Astrocyte of the hippocampus (primary cell): ENCODE measurements at places on chromosomes 13 and 19.
A peak's percentile ranks its signal among the peaks of the same experiment; 100 is the strongest.

GRCh38 chr19:14081797-14082674, 3.5 kb downstream of the C19orf67 start:
- DNase-seq, result peak; percentile 59

DNA sequence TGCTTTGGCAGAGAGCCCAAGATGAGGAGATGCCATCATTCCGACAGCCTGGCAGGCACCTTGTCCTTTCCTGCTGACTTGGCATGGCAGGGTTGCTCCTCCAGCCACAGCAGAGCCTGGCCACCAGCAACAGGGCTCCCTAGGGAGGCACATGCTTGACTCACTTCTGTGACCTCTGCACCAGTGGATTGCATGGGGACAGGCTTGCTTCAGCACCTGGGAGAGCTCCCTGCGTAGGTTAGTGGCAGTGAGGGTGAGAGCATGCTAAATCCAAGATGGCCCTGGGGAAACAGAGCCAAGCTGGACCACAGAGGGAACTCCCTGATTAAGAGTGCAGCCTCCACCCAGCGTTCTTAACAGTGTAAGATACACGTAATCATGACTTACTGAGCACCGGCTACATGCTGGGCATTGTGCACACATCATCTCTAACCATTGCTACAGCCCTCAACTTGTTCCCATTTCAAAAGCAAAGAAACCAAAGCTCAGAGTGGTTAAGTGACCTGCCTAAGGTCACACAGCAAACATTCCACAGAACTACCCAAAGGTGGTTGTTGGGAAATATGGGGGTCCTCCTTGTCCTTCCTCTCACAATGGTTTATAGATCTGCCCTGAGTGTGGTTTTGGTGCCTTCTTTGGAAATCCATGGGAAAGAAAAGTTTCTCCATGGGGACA, 116.6 kb upstream of the UQCRFS1 start:
- DNase-seq, result peak; percentile 16

- no peak for DNase-seq
Measured at GRCh38 chr13:26952551-26953143, 192.1 kb upstream of the GPR12 start.

DNA sequence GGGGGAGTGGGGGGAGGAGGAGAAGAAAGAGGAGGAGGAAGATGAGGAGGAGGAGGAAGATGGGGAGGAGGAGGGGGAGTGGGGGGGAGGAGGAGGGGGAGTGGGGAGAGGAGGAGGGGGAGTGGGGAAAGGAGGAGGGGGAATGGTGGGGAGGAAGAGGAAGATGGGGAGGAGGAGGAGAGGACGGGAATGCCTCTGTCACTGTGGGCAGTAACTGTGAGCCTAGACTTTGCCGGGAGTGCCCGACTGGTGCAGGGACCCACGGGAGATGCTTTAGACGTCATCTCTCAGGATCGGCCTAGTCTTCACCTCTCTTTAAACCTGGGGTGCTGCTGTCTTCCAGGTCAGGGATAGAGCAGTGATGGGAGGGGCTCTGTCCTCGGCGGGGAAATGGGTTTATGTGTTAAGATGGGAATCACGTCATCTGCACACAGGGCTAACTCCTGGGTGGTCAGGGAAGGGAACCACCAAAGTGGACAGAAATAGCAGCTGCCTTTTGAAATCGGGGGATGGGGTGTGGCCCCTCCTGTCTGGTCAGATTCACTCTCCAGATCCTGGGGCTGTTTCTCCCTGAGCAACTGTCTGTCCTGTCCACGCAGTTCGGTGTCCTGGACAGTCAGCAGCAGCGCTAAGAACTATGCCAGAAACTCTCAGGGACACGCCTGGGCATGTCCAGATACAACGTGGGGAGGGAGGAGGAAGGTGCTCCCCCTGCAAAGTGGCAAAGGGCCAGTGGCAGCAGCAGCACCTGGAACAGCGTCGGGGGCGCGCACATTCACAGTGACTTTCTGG, 26.9 kb downstream of the GAS6 start:
- DNase-seq, result peak; percentile 84

GRCh38 chr13:113105921-113106452, 396 bp downstream of the F7 start:
- no peak for DNase-seq

GRCh38 chr13:50993371-50993770, 83.8 kb downstream of the RNASEH2B start:
- no peak for DNase-seq
